Lower leg skin (tissue), 4 donors: ENCODE measurements at places on chromosomes 6 and 20. TPM values are rescaled to one million over a fixed set of nuclear protein-coding genes. Genes with fewer than 3 reads are reported as not detected.

- no peak for DNase-seq
These were observed 259.3 kb downstream of the BMP7 start for GRCh38 chr20:57007171-57007540.

DNA sequence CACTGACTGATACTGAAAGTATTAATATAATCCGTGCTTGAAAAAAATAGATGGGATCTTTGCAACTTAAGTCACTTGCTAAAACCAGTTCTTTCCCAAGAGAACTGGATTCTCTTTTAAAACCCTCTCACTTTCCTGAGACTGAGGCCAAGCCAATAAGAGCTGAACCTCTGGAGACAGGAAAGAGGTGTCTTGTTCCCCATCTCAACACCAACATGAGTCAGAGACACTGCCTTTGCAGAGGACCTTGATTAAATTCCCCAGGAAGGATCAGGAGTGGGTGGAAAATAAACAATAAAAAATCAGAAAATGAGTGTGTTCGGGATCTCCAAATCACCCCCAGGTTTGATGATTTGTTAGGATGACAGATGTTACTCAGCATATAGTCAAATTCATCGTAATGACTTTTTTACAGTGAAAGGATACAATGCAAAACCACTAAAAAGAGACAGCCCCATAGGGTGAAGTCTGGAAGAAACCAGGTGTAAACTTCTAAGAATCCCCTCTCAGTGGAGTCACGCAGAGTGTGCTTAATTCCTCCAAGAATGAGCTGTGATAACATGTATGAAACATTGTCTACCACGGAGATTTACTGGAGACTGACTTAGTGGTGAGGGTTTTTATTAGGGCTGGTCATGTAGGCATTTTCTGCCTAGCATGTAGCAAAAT is 122.8 kb upstream of the BEND3 start:
- no peak for DNase-seq

DNA sequence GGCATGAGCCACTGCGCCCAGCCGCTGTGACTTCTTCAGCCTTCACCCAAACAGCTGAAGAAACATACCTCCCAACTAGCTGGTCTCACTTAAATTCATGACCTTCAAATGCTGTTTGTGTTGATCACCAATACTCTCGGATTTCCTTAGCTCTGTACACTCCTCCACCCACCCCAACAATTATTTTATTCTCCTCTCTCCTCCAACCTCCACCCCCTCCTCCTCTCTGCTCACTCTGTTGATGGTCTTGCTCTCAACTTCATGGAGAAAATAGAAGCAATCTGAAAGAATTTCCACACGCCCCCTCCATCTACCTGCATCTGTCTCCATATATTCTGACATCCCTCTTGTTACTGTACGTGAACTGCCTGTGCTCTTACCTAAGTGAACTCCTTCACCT is 6.6 kb upstream of the DLK2 start:
- no peak for DNase-seq

PRL gene
- not detected for total RNA-seq

DNA sequence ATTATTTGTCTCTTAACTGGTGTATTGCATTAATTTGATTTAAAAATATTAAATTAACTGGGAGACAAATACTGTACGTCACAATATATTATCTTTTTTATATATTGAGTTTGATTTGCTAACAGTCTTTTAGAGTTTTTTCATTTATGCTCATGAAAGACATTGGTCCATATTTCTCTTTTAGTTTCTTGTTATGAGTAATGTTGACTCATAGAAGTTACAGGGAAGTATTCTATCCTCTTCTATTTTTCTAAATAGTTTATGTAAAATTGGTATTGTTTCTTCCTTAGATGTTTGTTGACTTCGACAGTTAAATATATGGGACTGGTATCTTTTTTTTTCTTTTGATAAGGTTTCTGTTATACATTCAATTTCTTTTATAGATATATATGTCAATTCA is 1115.6 kb upstream of the CITED2 start:
- DNase-seq = no peak

PRRT1 gene
- total RNA-seq = 1.2 TPM

DNA sequence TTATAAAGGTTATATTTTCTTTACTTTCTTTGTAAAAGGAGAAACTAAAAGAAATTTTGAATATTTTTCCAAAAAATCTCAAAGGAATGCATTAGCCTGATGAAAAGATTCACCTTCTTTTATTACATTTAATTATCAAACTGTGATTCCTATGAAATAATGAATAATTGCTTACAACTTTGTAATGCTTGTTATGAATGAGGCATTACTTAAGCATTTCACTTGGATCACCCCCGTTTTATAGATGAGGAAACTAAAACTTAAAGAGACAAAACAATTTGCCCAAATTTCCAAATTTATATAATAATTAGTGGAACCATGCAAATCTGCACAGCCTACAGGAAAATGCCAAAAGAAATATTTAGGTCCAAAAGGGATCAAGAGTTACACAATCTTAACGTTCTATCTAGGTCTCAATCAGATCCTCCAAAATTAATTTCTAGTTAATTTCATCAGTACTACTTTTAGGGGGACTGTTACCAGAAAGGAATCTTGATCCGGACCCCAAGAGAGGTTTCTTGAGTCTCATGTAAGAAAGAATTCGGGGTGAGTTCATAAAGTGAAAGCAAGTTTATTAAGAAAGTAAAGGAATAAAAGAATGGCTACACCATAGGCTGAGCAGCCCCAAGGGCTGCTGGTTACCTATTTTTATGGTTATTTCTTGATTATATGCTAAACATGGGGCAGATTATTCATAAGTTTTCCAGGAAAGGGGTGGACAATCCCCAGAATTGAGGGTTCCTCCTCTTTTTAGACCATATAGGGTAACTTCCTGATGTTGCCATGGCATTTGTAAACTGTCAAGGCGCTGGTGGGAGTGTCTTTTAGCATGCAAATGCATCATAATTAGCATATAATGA is 288.0 kb downstream of the ADGB start:
- DNase-seq = no peak

DAAM2 gene
- total RNA-seq = 6.7 TPM

GRCh38 chr20:884983-885952 is 30.9 kb downstream of the ANGPT4 start:
- DNase-seq = peak; percentile 81

TAAR6 gene
- total RNA-seq = not detected

PPP1R14C gene
- total RNA-seq = 137 TPM

OPRM1 gene
- not detected for total RNA-seq

- no peak for DNase-seq
These were observed 718.0 kb downstream of the UTRN start for GRCh38 chr6:145003145-145003544.

GRCh38 chr6:109521080-109521479 is 38.1 kb upstream of the ZBTB24 start:
- no peak for DNase-seq

TFAP2A gene
- total RNA-seq = 64.0 TPM

GRCh38 chr6:126477678-126478077 is 137.8 kb downstream of the CENPW start:
- DNase-seq = no peak

DNA sequence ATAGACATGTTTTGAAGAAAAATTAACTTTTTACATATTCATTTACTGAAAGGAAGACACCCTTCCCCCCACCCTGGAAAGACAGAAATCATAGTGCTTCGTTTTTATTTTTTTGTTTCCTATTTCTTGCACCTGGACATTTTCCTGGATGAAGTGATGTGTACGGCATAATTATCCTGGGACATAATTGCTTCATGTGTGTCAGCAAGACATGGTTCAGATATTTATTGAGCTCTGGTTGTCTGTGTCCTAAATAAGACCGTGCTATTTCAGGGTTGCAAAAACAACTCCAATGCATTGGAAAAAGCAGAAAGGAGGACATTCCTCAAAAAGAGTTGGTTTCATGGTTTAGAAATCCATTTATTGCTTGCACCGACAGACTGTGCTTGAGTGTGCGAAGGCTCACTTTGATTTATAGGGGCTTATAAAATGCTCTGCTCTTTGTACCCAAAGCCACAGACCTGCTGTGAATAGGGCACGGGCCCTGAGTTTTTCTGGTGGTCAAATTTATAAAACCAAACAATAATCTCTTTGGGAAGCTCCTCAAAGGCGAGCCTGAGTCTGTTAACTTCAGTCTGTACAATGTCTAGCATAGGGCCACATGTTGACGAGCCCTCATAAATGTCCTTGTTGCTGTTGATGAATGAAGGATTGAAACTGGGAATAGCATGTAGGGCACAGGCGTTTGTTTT is 179.5 kb downstream of the SOX4 start:
- no peak for DNase-seq

GRCh38 chr6:133097208-133097607 is 143.9 kb upstream of the EYA4 start:
- DNase-seq = no peak

GRCh38 chr6:127959869-127960268 is 59.0 kb upstream of the THEMIS start:
- DNase-seq = no peak

GRCh38 chr6:116764961-116765841 is at the start of gene FAM162B:
Gene FAM162B, minus strand, starts transcription at chr6:116765719. Its CDS starts 143 bp downstream, at chr6:116765576.
- no peak for DNase-seq

DNA sequence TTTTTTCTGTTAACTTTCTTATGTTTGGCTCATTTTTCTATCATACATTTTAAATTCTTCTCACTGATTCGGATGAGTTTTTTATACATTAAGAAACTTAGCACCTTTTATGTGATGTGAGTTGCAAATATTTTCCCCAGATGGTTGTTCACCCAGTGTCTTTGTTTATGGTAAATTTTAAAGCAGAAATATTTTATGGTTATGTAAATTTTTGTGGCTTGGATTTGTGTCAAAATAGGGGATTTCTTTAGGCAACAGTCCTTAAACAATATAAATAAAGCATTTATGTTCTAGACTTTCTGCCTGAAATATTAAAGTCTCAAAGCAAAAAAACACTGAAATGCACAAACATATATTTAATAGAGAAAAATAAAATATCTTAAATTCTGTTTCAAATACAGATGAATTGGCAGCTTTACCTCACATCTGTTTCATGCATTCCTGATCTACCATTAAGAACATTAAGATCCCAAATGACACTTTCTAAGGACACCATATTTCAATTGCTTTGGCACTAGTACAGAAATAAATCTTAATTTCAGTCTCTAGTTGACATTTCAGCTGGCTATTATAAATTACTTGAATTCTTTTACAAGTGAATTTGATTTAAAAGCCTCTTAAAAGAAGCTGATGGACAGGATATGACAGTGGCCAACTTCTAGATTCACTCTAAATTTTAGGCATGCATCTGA is 646.6 kb downstream of the HACE1 start:
- DNase-seq = no peak

SYNDIG1 gene
- total RNA-seq = not detected

- no peak for DNase-seq
These were observed 87.4 kb downstream of the ARID1B start for GRCh38 chr6:156864557-156864956.

CTCFL gene
- not detected for total RNA-seq

CGA gene
- 1.4 TPM for total RNA-seq

DNA sequence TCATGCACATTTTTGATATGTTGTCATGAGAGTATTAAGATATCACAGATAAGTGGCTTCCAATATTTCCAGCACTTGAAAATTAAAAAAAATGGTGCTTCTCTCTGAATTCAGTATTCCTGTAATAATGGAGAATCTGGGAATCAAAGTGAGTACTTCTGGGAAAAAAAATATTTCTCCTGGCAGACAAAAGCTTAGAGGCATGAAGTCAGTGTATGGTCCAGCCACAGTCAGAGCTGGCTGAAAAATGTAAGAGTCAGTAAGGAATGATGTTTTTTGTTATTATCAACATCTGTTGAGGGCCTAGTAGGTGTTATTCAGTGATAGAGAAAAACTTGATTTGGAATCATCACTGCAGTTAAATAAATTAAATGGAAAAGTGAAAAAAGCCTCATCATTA is 3.2 kb upstream of the RFPL4B start:
- DNase-seq = no peak

COL21A1 gene
- 4.9 TPM for total RNA-seq

DNA sequence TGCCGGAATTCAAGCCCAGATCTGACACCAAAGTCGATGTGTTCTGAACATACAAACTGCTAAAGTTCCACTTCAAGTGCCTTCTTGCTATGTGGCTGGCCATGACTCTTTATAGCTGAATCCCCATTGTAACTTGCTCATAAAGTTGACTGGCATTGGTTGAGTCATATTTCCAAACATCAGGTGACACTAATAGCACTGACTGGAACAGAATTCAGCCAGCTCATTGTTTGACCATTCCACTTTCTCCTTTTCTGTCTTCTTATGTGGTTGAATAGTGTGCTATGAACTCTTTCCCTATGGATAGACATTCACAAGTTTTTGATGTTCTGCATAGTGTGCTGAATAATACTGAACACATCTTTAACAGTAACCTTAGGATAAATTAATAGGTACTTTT is 266.2 kb upstream of the ZFP64 start:
- DNase-seq = no peak

ALDH5A1 gene
- total RNA-seq = 14.5 TPM

DNA sequence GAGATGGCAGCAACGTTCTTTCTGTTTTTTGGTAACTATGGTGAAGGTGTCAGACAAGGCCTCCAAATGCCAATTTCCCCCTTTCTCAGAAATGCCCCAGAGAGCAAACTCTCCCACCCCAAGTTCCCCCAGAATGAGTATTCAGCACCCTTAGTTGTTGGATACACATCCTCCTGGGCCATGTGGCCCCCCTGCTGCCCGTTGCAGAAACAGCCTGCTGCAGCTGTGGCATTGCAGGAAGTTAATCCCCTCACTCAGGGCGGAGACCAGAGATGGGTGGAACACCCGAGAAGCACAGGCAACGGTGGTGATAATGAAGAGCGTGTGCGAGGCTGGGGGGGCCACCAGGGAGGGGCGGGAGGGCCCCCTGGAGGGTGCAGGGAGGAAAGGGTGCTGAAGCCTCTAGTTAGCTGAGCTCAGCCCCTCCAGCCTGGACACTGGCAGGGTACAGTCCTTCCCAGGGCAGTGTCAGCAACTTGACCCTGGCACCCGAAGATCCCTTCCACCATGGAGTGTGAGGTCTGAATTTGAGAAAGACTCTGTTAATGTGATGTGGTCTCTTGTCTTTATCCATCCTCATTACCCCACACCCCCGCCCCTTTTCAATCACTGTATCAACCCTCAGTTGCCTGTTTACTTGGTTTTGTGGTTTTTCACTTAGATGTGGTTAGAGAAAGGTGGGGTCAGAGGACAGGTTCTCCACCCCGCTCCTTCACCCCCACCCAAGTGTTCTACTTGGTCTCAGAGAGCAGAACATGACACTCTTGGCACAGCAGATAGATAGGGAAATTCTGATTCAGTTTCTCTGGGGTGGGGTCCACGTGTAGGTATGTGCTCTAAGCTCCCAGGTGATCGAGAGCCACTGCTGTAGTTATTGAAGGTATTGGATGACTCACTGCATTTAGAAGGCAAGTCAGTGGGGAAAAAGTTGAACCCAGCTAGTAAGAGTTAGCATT is 208.8 kb upstream of the SUPT3H start:
- no peak for DNase-seq

DNA sequence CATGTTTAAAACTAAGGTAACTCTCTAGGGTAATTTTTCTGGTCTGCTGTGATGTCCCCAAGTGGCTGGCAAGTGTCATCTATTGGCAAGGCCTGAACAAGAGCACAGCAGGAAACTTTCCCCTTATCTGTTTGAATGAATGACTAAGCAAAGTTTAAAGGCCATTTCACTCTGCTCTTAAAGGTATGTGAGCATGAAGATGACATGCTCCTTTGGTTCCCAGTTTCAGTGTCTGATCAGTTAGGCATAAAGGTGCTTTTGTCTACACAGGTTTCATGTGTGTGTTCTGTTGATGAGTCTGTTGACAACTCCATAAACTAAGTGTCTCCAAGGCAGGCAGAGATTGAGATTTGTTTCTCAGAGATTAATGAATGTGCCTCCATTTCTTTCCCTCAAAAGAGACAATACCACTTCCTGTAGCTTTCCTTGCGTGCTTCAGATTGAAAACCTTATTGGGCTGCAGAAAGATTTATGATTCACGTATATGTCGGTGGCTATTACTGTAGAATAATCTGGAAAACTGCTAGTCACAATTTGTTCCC is 83.9 kb downstream of the MAP3K7 start:
- DNase-seq = no peak
